ENCODE measurements at places on chromosomes 12 and 14.

DNA sequence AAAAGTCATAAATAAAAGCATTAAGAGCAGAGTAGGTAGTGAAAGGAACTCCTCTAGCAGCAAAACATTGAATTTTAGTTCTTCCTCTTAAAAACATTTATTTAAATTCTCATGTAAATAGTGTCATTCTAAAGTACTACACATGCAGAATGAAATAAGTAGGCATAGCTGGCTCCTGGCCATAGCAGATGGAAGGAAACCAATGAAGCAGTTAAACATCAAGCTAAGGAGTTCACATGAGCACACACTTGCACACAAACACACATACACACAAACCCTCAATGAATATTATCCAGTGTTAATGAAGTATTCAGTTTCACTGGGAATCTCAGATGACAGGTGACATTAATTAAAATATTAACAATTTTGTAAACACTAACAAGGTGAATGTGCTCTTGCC, 69.3 kb downstream of the SLC35F4 start:
- DNase-seq: no peak

GRCh38 chr14:72826039-72826438, 67.9 kb downstream of the DPF3 start:
- no peak for DNase-seq

DNA sequence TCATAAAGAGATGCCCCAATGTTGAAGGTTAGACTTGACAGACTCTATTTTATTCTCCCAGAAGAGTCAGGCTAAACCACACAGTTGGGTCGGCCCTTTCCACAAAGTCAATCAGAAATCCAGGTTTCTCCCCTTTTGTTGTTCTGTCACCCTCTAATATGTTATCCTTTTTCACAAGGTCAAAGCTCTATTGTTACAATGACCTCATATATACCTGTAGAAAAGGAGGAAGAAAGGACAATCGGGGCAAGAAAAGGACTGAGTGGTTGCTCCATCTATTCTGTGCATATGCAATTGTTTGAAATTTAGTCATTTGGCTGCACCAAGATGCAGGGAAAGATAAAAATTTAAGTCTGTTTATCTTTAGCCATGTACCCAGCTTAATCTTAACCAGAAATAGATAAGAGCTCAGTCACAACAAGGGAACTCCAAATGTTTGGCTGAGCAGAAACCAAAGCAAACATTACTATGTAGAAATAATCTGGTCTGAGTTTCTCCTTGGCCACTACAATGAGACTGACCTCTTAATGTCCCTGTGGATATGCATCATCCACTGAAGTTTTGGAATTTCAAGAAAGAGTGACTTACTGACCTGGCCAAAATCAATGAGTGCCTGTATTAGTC, 503.7 kb downstream of the GALC start:
- no peak for DNase-seq

DNA sequence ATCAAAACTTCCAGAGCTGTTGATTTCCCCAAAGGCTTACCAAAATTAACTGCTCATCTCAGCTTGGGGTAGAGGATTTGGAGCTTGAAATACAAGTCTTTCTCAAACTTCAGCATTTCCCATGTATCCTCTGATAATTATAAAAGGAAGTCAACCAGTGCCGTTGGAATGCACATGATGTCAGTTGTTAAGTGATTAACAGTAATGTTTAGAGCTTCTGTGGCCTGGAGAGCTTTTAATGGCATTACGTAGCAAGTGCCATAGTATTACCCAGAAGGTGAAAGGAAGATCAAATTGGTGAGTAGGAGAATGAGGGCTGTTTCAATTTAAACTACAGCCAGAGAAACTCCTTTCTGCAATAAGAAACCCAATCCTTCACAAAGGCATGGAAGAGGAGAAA, 62.5 kb upstream of the PTPRR start:
- DNase-seq: no peak

GRCh38 chr14:102540315-102541028, 30.9 kb upstream of the ANKRD9 start:
- DNase-seq: no peak

- DNase-seq: no peak
These were observed 414.8 kb upstream of the STXBP6 start for GRCh38 chr14:25464772-25465171.

- DNase-seq: no peak
These were observed 5.0 kb downstream of the RNASE9 start for GRCh38 chr14:20555845-20556244.

DNA sequence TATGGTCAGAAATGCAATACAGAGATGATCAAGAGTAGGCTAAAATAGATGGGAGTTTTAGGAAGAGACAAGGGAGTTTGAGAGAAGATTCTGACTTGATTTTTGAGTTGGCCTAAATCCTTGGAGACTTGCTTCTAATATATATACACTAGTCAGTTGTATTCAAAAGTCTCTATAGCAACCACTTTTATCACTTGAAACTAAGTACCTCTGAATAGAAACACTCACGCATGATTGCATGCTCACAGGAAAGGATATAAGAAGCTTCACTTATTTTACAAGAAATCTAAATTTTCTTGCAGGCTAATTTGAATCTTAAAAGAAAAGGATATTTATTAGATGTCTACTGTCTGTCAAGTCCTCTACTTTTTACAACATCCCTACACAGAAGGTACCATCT, 316.8 kb downstream of the SNAPC1 start:
- DNase-seq: no peak

DNA sequence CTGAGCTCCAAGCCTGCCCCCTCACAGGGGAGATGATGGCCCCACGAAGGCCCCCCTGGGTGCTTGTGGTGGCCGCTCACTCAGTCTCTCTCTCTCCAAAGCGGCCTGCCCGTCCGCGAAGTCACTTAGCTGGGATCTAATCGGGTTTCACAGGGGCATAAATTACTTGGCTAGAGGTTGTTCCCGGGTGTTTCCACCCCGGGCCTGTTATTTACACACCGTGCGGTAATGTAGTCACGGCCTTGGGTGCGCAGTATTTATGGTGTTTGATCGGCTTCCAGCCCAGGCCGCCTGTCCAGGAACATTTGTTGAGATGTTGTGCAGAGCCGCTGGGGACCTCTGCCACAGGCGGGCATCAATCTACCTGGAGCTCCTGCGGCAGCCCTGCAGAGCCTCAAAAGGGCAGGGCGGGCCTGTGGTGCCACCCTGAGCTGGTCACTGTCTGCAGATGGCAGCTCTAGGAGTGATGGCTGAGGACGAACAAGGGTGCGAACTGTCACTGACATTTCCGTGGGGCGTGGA, 91.2 kb downstream of the KIF26A start:
- DNase-seq: no peak

GRCh38 chr14:74514471-74514941, 20.9 kb downstream of the ISCA2 start:
- DNase-seq: no peak

GRCh38 chr12:101727098-101727497, 12.2 kb downstream of the SYCP3 start:
- DNase-seq: no peak

DNA sequence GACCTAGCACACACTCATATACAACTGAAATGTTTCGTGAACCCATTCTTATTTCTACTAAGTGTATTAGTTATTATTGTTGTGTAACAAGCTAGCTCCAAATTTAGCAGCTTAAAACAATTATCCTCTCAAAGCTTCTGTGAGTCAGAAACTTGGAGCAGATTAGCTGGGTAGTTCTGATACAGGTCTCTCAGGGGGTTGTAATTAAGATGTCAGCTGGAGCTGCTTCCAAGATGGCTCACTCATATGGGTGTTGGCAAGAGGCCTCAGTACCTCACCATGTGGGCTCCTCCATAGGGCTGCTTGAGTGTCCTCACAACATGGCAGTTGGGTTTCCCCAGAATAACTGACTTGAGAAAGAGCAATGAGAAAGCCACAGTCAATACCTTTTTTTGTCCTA, 9.8 kb downstream of the GPR135 start:
- DNase-seq: no peak

- DNase-seq: no peak
These were observed 333.6 kb downstream of the TMEM121 start for GRCh38 chr14:105859717-105860614.

Data from vagina (tissue), 2 donors.